ENCODE measurements at places on chromosomes 11 and 22.

DNA sequence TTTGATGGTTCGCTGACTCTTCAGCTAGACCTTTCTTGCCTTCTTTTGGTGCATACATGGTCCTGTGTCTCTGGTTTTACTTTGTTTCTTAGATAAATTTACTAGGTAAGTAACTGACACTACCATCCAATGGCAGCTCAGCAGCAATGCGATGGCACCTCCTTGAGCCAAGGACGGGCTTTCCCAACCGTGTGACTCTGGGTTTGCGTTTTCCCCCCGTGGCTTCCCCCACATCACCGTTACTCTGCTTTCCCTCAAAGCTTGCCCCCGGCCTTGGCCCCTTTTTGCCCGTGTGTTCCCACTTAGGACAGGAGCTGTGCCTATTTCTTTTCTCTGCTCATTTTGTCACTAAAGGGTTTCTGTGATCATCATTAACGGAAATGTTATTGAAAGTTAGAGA is 41.5 kb downstream of the TBC1D22A start:
- no peak for DNase-seq

GRCh38 chr11:124307093-124307492 is 6.7 kb downstream of the OR8D1 start:
- no peak for DNase-seq

- no peak for DNase-seq
Observed at GRCh38 chr11:33362051-33362910, 105.1 kb downstream of the HIPK3 start.

DNA sequence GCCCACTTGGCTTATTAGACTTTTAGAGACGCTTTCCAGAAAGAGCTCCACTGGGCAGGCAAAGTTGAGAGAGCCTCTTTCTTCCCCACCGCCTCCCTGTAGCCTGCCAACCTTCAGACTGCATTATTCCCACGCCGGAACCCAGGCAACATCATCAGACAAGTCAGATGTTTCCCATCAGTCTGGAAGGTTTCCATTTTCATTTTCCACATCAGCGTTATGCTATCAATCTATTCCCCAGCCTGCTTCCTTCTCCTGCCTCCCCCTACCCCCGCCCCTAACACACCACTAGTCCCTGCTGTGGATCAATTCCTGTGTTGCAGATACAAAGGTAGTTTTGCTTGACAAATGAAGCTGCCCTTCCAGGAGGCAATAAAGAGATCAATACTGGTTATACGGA is 184.8 kb downstream of the DSCAML1 start:
- no peak for DNase-seq

- no peak for DNase-seq
Observed at GRCh38 chr22:28128827-28129226, 209.8 kb upstream of the PITPNB start.

GRCh38 chr11:12680246-12680939 is 6.2 kb downstream of the TEAD1 start:
- DNase-seq = no peak

DNA sequence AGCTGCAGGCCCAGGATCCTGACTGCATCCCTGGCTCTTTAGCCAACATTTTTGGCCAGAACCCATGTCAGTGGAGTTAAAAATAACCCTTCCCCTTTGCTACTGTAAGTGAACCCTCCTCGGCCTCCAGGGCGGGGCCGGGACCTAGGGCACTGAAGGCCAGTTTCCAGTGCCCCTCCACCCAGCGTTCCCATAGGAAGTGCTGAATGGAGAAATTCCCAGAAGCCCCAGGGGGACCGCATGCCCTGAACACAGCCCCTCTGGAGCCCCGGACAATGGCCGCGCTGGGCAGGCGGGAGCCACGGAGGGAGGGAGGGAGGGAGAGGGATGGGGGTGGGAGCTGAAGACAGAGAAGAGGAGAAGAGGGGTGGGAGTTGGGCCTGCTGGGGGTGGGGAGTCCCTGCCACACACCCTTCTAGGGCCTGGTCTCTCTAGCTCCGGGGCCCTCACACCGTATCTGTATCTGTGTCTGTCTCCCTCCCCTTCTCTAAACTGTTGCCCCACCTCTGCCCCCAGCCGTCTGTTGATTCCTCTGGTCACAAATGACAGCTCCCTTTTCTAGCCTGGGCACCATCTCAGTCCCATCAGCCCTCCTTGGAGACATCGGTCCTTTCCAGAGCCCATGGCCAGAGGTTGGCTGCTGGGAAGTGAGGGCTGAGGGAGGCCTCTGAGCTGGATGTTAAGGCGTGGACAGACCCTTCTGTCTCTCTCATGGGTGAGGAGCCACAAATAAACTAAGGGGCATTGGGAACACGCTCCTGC is 10.9 kb downstream of the PDGFB start:
- DNase-seq = no peak

- DNase-seq = no peak
Observed at GRCh38 chr11:77791301-77791700, 29.2 kb downstream of the RSF1 start.

GRCh38 chr11:101916422-101916821 is at the start of gene ANGPTL5:
Gene ANGPTL5 (minus strand): TSS chr11:101916522. CDS start chr11:101907909, 8,613 bp downstream.
- DNase-seq = no peak

DNA sequence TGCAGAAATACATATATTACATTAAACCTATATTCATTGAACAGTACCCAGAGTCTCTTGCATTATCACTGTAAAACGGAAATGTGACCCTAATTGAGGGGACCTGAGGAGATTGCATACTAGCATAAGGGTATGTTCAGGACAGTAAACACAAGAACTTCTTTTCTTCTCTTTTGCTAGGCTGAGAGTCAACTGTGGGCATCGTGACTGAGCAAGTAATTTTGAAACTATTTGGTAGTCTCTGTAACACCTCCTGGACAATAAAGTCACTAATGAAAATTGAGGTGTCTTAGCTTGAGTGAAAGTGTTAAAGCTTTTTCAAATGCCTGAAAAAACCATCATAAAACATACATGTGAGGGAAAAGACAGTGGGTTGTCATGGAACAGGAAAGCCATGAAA is 90.9 kb downstream of the PDHX start:
- DNase-seq = no peak

- no peak for DNase-seq
Observed at GRCh38 chr11:65506772-65507505, 8.1 kb downstream of the MALAT1 start.

- DNase-seq = no peak
Observed at GRCh38 chr11:74520927-74521665, 27.6 kb upstream of the LIPT2 start.

GRCh38 chr22:37514526-37515051 is 4.6 kb downstream of the CARD10 start:
- DNase-seq = no peak

DNA sequence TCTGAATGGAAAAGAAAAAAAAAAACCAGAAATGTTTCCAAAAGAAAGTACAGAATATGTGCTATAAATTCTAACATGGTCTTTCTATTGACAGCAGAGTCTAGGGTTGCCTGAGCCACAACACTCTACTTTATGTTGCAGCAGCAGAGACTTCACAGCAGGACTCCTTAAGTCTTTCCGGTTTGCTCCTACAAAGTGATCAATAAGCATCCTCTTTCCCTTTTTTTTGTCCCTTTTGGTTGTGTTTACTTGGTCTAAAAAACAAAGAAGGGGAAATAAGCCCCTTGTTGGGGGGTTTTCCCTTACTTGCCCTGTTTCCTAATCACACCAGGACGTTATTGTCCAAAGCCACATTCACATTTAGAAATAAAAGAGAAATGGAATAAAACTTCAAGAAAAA is 163.1 kb upstream of the MPPED2 start:
- DNase-seq = no peak

DNA sequence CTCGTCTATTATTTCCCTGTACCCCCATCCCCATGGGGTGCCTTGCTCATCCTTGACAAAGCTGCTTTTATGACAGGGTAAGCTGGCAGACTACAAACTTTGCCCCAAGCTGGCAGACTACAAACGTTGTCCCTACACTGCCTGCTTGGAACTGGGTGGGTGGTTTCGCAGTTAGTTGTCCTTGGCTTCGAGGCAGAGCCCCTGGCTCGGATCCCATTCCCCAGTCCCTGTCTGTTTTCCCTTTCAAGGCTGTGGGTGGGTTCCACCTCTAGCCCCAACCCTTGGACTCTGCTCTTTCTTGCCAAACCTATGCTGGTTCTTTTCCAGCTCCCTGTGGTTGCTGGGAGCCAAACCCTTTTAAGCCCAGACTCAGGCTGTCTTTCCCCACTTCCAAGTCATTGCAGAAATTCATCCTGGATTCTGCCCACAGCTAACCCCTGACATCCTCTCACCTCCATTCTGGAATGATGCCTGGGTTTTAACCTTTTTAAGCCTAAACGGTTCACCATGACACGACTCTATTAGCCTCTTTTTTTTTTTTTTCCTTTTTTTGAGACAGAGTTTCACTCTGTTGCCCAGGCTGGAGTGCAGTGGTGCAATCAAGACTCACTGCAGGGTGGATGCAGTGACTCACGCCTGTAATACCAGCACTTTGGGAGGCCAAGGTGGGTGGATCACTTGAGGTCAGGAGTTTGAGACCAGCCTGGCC is 9.2 kb upstream of the RBM14 start:
- DNase-seq = no peak

DNA sequence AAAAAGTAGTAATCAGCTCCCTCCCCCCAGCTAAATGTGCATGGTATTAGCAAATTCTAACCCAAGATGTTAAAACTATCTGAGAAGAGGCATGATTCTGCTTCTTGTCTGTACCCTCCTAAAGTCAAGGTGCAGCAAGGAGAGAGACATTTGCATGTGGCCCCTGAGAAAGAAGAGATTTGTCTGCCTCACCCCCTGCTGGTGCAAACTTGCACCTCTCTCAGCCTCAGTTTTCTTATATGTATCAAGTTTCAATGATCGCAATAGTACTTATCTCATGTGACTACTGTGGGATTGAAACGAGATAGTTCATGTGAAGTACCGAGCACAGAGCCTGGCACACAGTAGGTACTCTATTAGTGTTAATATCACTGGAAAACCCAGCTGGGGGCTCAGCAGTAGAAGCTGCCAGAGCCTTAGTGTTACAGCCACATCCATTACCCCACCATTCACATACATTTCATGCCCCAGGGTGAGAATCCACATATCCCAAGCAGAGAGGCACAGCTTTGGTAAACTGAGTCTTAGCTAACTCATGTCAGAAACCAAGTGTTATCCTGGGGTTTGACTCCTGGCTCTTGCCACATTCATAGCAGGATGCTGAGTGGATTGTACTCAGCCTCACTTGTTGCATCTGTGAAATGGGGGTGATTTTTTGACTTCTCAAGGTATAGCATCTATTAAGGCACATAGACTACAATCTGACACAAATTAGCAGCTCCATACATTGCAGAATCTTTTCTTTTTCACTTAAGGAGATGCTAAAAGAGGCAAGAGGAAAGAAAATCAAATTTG is 24.9 kb downstream of the CD44 start:
- no peak for DNase-seq

GRCh38 chr11:69400771-69401590 is 80.5 kb upstream of the LINC01488 start:
- no peak for DNase-seq

- no peak for DNase-seq
Observed at GRCh38 chr11:69013009-69013951, at the start of gene MRGPRF. Gene MRGPRF (minus strand): TSS chr11:69013246. CDS start chr11:69009901, 3,345 bp downstream.

DNA sequence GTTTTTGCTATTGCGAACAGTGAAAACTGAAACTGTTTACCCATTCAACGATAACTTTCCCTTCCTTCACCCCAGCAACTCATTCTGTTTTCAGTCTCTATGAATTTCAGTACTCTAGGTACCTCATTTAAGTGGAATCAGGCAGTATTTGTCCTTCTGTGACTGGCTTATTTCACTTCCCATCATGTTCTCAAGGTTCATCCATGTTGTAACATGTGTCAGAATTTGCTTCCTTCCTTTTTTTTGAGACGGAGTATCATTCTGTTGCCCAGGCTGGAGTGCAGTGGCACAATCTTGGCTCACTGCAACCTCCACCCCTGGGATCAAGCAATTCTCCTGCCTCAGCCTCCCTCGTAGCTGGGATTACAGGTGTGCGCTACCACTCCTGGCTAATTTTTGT is 23.7 kb downstream of the HTR3B start:
- DNase-seq = no peak

GRCh38 chr22:31615940-31616314 is 46.1 kb downstream of the PISD start:
- DNase-seq = no peak

Data from stimulated activated naive CD4-positive, alpha-beta T cell treated with Interleukin-2 at 50 U/mL for 16 hours (primary cell).